Activated naive CD4-positive, alpha-beta T cell treated with anti-CD3 and anti-CD28 coated beads, Interleukin-2, amount 50 U/mL, for 16 hours (primary cell): ENCODE measurements at places on chromosomes 5 and 9.

DNA sequence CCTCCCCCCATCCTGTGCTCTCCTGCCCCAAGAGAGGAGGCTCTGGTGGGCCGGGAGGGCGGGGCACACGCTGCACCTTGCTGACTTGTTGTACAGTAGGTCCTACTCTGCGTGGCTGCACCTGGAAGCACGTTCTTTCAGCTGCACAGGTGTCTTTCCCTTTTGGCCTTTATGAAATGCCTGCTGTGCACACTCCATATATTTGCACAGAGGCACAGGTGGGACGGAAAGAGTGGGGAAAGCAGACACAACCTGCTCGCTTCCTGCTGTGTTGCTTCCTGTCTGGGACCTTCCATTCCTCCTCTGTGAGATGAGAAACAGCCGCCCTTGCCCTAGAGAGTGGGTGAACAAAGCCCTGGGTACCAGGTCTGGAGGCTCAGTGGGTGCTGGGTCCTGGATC lies 4.8 kb downstream of the USP20 start:
- no peak for DNase-seq

DNA sequence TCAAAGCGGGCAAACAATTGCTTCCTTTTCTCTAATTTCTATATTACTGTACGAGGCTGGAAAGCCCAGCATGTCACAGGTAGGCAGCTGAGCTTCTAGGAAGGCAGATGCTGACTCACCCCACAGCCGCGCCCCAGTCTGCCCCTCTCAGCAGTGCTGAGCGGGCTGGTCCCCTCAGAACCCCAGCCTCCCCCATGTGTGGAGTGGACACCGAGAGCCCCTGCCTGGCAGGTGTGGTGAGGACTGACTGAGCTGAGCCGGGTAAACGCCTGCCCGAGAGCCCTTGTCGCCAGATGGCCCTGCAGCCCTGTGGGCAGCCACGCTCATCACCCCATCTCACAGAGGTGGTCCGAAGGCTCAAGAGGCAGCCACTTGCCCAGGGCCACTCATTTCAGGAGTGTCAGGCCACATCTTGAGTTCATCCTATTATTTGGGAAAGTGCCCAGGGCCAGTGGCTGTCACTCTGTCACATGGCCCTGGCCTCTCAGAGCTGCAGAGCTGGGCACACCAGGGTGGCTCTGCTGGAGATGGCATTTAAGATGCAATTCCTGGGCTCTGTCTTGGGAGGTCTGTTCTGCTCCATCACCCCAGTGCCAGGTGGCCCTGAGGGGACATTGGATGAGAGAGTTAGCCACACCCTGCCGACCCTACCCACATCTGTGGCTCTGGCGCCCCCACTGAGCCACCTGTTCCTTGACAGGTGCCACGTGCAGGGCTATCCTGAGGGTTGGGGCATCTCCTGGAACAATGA lies 12.4 kb downstream of the CARD19 start:
- DNase-seq = peak; percentile 55

DNA sequence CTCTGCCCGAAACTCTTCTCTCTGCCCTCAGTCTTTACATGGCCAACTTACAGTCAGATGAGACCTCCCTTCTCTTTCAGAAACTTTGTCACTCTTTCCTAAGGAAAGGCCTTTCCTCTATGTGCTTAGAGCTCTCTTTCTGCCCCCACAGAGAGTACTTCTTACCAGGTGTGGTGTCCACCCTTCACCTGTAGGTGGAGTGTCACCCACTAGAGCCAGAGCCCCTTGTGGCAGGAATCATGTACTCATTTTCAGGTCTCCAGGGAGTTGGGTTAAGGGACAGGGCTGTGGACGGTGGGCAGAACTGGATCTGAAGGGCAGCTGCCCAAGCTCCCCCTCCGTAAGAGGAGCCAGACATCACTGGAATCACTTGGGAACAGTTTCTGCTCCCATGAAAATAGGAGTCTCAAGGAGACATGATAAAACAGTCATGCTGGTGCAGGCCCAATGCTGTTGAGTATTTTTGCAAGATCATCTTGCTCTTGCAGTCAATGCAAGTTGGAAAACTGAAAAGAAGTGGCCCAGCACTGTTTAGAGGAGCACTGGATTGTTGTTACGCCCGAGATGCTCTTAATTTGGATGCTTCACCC lies 436.7 kb downstream of the ZSWIM6 start:
- no peak for DNase-seq

DNA sequence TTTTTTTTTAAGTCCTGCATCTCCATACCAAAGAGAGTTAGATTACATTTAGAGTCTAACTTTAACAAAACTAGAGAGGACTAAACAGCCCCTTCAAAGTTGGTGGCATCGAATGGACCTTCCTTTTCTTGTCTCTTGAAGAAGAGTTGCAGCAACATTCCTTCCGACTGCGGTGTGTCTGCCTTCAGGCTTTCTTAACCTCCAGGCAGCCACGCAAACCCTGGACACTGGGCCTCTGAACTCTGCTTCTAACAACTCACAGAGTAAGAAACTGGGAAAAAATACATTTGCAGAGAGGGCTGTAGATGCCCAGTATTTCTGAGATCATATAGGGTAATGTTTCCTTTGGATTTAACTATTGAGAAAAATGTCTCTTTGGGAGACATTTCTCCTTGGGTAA lies 120.5 kb upstream of the MAST4 start:
- DNase-seq = no peak

DNA sequence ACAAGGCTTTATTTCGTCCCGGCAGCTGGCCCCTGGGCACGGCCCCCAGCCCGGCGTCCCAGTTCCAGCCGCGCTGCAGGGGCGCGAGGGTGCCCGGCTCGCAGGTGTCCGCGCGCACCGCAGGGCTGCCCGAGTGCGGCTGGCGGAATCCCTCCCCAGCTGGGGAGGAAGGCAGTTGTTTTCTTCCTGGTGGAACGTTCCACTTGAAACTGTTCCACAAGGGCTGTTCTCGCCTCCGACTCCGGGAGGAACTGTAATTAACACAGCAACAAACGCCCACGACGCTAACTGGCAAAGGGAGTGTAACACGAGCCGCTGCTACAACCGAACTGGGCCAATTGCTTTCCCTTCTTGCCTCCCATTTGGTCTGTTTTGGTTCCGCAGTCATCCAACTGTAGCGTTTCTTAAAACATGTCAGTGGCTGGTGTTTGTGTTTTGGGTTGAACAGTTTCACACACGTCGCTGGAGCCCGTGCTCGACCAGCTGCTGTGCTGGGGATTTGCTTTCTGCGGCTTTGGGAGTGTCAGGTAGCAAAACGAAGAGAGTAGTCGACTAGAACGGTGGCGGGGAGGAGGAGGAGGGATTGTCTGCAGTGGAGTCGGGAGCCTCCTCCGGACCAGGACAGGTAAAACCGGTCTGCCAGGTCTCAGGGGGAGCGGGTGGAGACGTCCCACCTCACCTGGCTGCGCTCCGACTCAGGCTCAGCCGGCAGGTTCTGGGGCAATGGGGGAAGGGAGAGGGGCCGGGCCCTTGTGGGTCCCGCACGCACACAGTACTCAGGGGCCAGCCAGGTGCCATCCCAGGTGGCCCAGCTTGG lies 131.6 kb upstream of the NIPBL start:
- peak; percentile 26 for DNase-seq

DNA sequence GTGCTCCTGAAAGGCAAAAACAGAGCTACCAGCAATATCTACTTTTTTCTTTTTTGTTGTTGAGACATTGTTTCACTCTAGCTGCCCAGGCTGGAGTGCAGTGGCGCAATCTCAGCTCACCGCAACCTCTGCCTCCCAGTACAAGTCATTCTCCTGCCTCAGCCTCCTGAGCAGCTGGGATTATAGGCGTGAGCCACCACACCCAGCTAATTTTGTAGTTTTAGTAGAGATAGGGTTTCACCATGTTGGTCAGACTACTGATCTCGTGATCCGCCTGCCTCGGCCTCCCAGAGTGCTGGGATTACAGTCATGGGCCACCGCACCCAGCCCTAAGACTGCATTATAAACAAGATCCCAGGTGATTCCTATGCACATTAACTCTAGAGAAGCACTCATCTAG lies 17.0 kb downstream of the PLPP1 start:
- DNase-seq = no peak

DNA sequence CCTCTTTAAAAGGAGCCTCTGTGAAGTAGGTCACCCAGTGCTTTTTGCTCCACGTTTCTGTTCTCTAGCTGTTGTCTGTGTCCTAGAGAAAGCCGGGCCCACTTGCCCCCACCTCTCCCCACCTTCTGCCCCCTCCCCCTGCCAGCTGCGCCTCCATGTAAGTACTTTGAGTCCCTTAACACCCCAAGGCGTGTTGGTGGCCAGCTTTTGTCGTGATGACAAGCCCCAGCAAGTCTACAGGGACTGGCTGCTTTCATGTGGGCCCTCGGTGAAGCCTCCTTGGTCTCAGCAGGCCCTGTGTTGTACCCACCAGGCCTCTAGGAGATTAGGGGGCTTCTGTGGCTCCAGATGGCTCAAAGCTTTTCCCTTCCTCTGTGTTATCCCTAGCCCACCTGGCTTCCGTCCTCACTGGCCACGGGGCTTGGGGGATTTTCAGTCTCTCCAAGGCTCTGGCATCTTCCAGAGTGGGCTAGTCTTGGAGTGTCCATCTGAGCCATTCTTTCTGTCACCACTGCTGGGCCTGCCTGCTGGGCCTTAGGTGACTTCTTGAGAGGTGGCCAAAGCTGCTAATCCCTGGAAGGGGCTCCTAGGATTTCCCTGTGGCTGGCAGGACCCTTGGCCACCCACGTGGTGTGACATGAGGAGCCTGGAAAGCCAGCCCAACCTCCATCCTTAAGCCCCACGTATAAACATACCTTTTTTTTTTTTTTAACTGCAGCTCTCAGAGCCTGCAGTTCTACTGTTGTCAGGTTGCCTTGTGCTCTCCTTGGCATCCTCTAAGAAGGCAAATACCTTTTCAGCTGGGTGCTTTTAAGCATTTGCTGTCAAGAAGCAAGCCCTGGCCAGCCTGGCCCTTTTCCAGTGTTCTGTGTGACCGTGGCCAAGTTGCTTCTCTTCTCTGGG lies 1.1 kb upstream of the NDST1 start:
- DNase-seq = no peak

GRCh38 chr5:54361691-54362411 lies 51.5 kb upstream of the ARL15 start:
- DNase-seq = no peak

- no peak for DNase-seq
Measured at GRCh38 chr9:1591310-1591709, 423.8 kb upstream of the SMARCA2 start.

GRCh38 chr5:178431782-178432165 lies 158.4 kb downstream of the COL23A1 start:
- DNase-seq = no peak

GRCh38 chr5:139901251-139901575 lies 105.6 kb downstream of the PSD2 start:
- DNase-seq = no peak

GRCh38 chr5:179421144-179421901 lies 76.1 kb upstream of the ADAMTS2 start:
- DNase-seq = no peak

- DNase-seq = no peak
Measured at GRCh38 chr5:60916646-60917045, 28.2 kb downstream of the ERCC8 start.

- DNase-seq = no peak
Measured at GRCh38 chr9:12730198-12730597, 37.0 kb downstream of the TYRP1 start.

DNA sequence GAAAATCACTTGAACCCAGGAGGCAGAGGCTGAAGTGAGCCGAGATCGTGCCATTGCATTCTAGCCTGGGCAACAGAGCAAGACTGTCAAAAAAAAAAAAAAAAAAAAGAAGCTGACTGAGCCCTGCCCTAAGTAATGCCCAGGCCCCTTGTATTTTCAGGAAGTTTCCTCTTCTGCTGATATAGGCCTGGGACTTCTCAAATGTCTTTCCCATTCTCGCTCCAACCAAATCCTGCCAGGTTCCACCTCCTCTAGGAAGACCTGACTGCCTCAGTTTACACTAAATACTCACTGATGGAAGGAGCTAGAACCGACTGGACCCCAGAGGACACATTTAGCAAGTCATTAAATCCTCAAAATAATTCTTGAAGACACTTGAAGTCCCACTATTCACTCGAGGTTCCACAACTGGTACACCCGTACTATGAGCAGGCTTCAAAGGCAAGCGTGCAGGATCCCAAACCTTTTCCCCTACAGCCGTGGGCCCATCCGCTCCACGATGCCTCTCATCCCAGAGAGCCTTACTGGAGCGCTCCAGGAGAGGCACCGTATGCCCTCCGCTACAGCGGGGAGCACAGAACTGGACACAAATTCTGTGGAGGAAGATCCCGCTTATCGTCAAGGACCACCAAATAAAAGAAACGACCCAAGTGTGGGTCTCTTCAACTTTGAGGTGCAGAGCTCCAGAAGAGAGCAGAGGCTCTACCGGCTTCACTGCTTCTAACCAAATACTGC lies 676 bp downstream of the NOL6 start:
- no peak for DNase-seq

GRCh38 chr9:84751921-84752320 lies 82.4 kb downstream of the NTRK2 start:
- DNase-seq = no peak

- no peak for DNase-seq
Measured at GRCh38 chr5:172668594-172669071, 27.6 kb downstream of the NEURL1B start.

DNA sequence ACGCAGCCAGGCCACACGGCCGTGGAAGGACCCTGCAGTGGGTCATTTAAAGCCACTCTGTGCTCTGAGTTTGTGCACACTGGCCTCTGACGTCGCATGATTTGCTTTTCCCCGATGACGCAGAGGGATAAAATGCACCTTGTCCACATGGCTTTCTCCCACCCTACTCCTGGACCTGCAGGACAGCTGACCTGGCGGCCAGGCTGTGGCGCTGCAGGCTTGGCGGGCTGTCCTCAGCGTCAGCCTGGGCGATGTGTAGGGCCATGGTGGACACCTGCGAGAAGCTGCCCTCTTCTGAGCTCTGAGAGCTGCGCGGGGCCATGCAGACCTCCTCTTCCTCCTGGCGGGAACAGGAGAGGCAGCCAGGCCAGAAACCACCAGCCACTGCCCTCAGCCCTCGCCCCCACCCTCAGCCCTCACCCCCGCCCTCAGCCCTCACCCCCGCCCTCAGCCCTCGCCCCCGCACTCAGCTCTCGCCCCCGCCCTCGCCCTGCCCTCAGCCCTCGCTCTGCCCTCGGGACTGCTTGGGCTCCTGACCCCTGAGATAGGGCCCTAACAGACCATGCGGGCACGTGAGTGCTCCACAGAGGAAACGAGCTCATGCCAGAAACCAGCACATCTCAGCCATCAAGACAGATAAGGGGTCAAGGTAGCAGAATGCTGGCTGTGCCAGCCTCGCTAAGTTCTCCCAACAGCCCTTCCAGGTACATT lies 20.0 kb upstream of the SCGB3A1 start:
- no peak for DNase-seq

GRCh38 chr9:134204991-134205578 lies 40.7 kb upstream of the RNU6ATAC start:
- DNase-seq = no peak

DNA sequence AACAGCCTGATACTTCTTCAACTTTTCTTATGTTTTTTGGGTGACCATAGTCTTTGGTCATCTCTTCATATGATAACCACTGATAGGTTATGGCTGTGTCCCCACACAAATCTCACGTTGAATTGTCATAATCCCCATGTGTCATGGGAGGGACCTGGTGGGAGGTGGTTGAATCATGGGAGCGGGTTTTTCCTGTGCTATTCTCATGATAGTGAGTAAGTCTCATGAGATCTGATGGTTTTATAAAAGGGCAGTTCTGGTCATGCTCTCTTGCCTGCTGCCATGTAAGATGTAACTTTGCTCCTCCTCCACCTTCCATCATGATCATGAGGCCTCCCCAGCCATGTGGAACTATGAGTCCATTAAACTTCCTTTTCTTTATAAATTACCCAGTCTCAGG lies 8.7 kb downstream of the RHOBTB3 start:
- DNase-seq = no peak
